Inflammatory macrophage (primary cell): ENCODE measurements at places on chromosomes 4 and X.
A peak's percentile ranks its signal among the peaks of the same experiment; 100 is the strongest.

GRCh38 chr4:38563707-38564495 is 100.1 kb upstream of the KLF3 start:
- no peak for DNase-seq

DNA sequence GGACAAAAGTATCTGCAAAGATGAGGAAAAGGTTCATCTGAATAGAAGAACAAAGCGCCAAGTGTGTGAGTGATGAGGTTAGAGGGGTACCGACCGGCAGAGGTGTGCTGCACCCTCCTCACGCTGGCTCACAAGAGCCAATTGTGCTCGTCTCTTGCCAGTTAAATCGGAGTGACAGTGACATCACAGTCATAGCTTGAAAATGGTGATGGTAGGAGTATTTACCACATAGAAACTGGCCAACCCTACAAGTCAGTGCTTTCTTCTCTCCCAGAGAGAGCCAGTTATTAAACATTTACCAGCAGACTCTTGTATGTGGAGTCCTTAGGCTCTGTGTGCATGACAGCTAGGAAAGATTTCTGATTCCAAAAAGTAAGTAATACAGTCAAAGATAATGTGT is 32.4 kb downstream of the CLDN22 start:
- DNase-seq, result no peak

- no peak for DNase-seq
These were observed 317.3 kb downstream of the FBXW7 start for GRCh38 chr4:152218576-152218975.

DNA sequence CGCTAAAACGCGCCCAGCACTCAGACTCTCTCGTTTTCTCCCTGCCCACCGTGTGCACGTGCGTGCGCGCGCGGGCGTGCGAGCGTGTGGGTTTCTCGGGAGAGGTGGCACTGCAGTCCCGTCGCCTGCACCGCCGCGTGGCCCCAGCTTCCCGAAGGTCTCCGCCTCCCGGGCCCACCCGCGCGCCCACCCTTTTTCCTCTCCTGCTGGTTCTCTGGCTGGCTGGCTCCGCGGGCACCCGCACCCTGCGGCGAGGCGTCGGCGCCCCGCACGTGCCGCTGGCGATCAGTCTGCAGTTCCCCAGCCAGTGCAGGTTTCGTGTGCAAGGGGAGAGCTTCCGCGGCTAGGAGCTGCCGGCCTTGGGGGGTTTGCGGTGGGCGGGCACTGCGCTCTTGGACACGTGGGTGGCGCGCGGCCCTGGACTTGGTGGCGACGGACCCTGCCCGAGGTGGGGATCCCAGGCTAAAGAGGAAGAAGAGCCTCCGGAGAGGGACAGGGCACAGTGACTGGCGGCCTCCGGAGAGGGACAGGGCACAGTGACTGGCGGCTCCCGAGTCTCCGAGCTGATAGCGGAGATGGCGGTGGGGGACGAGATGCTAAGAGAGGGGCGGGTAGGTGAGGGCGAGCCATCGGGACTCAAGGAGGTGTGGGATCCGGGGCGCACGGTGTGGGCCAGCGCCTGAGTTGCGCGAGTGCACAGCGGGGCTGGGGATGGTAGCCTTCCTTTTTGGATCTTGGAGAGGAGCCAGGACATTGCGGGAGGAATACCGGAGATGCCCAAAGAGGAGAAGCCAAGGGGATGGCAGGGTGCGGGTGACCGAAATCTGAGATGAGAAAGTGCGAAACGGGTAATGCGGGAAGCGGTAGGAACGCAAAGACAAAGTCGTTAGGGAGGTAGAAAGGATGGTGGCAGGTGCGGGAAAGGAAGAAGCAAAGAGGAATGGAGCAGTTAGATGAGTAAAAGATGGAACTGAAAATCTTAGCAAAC is at the start of gene FAM184B:
TSS of gene FAM184B (minus strand) at position 322 of the 988 bp plus-strand sequence. CDS start 322 bp downstream, outside the sequence.
- DNase-seq, result no peak

DNA sequence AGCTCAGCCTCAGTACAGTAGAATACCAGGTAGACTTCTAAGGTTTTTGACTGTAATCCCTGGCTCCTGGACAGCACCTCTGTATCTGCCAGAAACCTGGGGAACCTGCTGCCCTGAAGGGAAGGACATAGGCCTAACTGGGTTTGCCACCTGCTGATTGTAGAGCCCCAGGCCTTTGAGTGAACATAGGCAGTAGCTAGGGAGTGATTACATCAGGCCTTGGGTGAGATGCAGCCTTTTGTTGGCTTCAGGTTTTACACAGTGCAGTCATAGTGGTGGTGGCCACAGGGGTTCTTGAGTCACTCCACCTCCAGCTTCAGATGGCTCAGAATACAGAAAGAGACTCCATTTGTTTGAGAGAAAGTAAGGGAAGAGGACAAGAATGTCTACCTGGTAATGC is 19.3 kb downstream of the IQCM start:
- DNase-seq, result no peak

GRCh38 chr4:109032671-109033070 is 269.8 kb downstream of the COL25A1 start:
- no peak for DNase-seq

GRCh38 chr4:104693601-104694201 is 199.0 kb upstream of the CXXC4 start:
- no peak for DNase-seq

- no peak for DNase-seq
These were observed 2.9 kb downstream of the FAM200B start for GRCh38 chr4:15684498-15684897.

GRCh38 chr4:76738086-76738931 is 159.6 kb downstream of the SOWAHB start:
- no peak for DNase-seq

DNA sequence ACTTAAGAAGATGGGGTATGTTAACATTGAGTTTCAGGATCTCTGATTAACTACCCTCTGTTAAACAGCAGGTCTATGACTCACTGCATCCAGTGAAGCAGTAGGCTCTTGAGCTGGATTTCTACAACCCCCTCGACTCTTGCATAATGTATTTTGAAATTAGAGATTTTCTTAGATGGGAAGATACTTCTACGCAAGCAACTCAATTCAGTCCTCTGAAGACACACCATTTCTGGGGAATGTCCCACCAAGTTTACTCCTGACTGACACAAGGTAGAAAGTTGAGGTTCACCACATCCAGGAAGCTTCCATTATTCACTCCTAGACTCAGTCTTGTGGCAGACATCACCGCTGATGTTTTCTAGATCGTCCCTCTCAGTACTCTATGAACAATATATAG is 12.9 kb downstream of the PALLD start:
- peak; percentile 83 for DNase-seq

DNA sequence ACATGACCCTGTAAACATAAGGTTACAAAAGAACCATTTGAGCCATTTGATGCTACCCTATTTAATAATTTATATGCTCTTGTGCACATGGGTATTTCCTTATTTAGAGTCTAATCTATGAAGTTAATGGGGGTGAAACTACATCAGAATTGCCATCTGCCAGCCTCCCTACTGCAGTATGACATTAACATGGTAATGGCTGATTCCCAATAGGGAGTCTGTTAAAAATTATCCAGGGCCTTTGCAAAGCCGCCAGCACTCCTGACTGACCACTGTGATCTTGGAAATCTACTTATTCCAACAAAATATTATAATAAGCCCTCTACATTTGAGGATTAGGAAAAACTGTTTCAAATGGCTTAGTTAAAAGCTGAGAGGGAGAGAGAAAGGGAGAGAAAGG is 153.7 kb downstream of the CLCN4 start:
- DNase-seq, result no peak

GRCh38 chr4:3421470-3421869 is 20.3 kb upstream of the HGFAC start:
- DNase-seq, result no peak

GRCh38 chr4:83651846-83652245 is 115.9 kb downstream of the GPAT3 start:
- DNase-seq, result no peak

GRCh38 chrX:125769628-125770027 is 396.5 kb downstream of the DCAF12L2 start:
- no peak for DNase-seq

- DNase-seq, result no peak
These were observed 30.9 kb upstream of the INTS6L start for GRCh38 chrX:135489542-135489941.
